ENCODE measurements at places on chromosomes 11 and 22.

GRCh38 chr11:93686226-93686625 is 24.7 kb downstream of the CEP295 start:
- no peak for ATAC-seq

DNA sequence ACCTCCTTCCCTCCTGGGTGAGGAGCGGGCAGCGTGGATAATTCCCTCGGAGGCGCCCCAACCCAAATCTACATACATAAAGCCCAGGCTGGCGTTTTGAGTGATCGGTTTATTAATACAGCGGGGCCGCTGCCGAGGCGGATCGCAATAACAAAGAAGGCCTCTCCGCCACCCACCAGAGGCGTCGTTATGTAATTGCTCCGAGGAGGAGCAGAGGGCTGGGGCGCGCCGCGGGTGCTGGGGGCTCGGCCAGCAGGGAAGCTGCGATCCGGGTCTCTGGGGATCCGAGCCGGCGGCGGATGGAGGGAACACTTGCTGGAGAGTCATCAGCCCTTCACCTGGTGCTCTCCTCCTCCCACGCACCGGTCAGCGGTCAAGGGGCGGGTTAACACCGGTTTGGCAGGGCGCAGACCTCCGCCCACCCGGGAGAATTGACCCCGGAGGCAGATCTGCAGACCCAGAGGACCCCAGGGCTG is 6.4 kb upstream of the TP53I11 start:
- no peak for ATAC-seq

GRCh38 chr22:23532731-23533130 is 47.4 kb downstream of the IGLL1 start:
- no peak for ATAC-seq

DNA sequence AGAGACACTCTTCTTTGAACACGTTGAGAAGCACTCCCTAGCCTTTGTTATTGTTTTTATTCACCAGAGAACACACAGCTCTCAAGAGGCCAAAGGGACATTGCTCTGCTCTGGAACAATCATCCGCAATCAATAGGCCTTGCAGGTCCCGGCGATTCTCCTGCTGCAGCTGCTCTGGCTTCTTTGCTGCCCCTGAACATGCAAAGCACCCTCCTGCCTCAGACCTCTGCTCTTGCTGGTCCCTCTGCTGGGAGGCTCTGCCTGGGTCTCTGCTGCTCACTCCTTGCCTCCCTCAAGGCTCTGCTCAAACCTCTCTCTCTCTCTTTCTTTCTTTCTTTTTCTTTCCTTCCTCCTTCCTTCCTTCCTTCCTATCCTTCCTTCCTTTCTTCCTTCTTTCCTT is 232.7 kb downstream of the DSCAML1 start:
- ATAC-seq: no peak

GRCh38 chr11:85164743-85165142 is 462.4 kb downstream of the DLG2 start:
- ATAC-seq: peak; percentile 53

DNA sequence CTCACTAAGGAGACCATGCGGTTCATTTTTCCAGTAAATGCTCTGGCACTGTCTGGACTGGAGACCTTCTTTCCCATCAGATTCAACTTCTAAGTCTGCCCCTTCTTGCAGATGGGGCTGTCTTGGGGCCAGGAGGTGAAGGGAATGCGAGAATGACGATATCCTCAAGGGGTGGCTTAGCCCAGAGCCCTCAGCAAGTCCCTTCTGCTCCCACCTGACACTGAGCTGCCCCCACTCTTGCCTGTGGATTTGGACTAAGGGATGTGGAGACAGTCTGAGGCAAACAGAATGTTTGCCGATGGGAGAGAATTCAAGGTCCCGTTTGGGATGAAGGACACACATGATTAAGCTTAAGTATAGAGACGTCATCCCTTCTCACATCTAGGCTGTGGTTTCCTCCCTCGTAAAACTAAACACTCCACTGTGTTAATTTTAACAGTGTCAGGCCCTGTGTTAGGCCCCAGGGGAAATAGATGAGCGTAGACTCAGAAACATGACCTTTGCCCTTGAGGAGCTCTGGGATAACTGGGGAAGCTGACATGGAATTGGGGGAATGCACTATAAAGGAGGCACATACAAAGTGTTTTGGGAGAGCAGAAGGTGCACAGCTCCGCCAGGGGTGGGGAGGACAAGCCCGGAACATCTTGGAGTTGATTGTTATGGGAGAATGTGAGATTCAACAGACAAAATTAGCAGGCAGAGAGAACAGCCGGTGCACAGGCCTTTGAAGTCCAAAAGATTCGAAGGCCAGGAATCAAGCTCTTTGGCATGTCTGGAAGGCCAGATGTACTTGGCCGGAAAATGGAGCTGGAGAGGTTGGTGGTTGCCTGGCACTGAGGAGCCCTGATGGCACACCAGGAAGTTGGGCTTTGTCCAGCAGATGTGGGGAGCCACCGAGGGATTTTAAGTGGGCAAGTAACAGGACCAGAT is 71.6 kb downstream of the ST3GAL4 start:
- ATAC-seq: peak; percentile 42

- no peak for ATAC-seq
These were observed 69.7 kb downstream of the ETS1 start for GRCh38 chr11:128517451-128518230.

- no peak for ATAC-seq
These were observed 41.5 kb downstream of the NECTIN1 start for GRCh38 chr11:119687373-119688046.

DNA sequence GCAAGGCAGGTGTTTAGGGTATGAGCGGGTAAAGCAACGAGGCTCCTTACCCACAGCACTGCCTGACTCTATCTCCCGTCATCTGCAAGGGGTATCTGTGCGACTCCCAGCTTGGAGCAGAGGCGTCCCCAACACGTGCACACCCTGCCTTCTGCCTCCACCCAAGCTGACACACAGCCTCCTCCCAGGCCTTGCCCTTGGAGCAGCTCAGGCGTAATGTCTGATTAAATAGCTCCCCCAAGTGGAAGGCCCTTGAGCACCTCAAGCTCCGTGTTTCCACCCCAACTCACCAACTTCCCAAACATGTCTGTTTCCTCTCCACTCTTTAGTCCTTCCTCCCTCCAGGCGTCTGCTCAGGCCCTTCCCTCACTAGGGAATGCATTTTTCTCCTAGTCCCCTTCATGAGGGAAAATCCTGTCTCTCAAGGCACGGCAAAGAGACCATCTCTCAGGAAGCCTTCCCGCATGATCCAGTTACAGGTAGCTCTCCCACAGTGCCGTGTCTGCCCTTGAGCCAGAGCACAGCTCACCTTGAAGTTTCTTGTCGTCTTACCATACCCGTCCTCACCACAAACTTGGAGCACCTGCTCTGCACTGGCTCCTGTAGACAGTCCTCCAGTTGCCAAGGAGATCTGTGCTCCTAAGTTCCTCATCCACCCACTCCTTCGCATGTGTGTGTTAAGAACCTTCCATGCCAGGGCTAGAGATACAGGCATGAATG is 15.8 kb downstream of the CYB5R2 start:
- ATAC-seq: no peak

GRCh38 chr11:74015919-74016684 is 7.2 kb upstream of the UCP3 start:
- no peak for ATAC-seq

DNA sequence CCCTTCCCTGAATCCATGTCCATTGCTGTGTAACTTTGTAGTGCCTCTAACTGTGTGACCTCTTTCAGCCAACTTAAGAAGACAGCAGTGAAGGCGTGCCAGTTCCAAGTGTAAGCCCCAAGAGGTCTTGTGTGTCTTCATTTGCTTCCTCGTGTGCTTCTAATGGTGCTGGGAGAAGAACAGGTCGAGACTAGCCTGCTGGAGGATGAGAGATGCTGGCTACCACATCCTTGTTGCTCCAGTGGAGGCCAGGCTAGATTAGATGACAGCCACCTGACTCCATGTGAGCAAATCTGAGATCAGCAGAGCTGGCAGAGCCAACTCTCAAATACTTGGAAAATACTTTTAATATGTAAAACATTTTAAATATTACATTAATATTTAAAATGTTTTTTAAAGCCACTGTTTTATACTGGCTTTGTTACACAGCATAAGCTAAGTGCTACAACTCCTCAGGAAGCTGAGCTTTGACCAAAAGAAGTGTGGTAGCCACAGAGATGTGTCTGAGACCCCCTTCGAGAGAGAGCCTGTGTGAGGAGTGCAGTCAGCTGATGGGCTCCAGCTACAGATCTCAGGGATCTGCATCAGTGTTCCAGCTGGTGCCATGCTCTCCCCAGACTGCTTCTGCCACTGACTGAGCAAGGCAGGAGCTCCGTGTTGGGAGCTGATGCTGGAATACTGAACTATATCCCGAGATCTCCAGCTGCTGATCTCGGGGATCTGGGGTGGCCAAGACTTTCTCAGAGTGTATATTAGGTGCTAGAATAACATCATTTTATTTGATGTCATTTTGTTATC is 8.9 kb downstream of the KCNJ11 start:
- ATAC-seq: no peak
